ENCODE measurements at places on chromosomes 5 and 9.

DNA sequence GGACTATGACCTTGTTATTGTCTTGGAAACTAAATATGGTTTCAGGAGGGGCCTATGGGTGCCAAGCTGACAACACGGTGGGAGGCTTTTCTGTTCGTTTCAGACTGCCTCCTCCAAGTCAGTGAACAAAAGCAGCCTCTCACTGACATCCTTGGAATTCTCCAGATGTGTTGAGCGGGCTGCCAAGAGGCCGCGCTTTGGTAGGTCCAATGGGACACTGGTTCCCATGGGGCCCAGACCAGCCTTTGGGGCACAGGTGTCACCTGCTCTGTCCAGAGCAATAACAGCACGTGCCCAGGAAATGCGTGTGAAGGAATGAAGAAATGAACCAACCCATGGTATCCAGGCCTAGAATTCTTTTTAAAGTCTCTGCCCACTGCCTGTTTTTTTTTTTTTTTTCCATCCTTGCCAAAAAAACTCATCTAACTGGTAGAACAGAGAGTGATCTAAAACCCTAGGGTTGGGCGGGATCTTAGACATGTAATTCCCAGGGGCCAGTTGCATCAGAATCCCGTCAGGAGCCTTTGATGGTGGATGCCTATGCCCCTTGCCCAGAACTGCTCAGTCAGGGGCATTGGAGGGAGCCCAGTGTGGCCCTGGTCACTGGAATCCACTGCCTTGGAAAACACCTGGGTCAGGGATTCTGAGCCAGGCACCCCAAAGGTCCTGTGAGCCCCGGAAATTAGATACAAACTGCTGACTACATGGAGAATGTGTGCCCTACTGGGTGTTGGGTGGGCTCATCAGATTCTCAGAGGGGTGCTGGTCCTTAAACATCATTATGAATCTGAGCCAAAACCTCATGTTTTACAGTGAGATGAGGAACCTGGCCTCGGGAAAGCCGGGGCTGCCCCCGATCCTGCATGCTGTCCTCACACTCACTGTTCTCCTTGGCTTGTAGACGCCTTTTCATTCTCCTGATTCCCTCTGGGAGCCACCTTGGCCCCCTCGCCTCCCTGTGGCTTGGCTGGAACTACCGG lies 60.1 kb downstream of the GTF3C4 start:
- no peak for DNase-seq

- DNase-seq: no peak
Observed at GRCh38 chr9:95090023-95090791, 227.3 kb downstream of the FANCC start.

DNA sequence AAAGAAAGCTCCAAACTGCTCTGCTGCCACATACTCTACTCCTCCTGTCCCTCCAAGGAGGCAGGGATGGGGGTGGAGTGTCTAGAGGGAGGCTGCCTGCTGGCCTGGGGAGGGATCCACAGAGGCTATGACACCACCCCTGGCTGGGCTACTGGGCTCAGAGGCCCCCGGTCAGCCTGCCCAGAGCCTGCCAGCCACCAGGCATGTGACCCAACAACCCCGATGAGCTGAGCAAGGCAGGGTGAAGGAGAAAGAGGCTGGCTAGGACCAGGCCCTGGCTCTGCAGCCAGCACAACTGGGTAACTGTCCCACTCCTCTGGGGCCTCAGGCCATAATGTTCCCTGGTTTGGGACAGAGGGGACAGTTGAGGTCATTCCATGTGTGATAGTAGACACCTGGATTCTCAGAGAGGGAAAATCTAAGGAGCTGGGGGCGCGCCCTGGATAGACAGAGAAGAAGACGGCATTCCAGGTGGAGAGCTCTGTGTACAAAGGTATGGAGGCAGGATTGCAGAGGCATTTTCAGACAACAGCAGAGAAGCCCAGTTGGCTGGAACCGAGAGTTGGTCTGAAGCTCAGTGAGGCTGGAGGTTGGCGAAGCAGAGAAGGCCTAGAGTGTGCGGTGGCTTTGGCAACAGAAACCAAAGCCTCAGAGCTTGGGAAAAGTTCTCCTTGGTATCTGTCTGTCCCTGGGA lies 33.8 kb upstream of the IL17B start:
- DNase-seq: no peak

DNA sequence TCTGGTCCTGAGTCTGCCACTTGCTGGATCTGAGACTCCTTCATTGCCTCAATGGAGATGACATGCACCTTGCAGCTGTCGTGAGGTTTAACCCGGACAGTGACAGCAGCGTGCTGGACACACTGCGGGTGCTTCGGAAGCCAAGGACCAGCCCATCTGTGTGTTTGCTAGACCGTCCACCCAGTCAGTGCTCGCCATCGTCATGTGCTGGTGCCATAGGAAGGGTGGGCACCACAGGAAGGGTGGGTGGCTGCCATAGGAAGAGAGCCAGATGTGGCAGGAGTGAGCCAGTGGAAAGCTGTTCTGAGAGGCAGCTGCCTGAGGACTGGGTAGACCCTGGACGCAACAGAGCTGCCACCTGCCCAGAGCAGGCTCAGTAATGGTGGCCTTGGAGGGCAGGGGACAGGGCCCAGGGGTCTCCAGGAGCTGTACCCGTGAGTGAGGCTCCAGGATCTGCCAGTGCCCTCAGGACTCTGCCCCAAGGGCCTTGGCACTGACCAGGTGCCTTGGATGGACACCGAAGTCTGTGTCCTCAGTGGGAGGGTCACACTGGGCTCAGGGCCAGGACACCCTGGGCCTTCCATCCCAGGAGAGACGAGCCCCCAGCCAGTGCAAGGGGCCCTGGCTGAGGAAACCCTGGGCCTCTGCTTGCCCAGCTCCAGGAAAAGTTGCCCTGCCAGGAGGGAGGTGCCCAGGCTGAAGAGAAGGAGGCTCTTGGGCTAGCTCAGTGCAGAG lies 21.8 kb downstream of the FLT4 start:
- no peak for DNase-seq

- DNase-seq: no peak
Observed at GRCh38 chr5:148491793-148492184, 108.0 kb downstream of the FBXO38 start.

DNA sequence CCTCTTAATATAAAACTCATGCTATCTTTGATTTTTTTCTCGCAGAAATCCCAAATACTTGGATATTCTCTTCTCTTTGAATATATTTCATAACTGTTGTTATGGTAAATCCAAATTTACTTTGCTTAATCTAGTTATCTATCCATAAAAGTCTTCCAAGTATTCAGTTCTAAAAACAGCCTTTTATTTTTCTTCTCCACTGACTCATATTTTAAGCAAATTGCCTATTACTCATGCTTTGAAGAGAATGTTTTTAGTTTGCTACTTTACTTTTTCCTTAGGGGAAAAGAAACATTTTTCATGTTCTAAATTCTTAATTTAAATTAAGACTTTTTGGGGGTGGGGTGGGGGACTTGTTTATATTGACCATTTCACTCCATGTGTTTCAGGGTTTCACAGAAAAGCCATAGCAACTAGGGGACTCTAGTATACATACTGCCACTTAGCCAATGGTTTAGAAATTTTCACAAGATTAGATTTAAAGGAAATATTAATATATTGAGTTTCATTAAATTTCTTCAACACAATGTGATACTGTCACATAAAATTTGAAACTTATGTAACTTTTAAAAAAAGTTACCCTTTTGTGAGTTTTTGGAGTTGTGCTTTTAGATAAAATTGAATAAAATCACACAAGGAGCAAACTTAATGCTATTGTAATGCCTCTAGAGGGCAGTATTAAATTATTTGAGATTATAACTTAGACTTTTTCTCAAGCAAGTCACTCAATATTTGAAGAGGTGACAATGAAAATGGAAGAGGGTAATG lies 545.8 kb upstream of the ARRDC3 start:
- peak; percentile 24 for DNase-seq

GRCh38 chr5:7815892-7816534 lies 34.9 kb downstream of the CFAP90 start:
- no peak for DNase-seq

- no peak for DNase-seq
Observed at GRCh38 chr5:134247428-134248224, 21.8 kb upstream of the PPP2CA start.

DNA sequence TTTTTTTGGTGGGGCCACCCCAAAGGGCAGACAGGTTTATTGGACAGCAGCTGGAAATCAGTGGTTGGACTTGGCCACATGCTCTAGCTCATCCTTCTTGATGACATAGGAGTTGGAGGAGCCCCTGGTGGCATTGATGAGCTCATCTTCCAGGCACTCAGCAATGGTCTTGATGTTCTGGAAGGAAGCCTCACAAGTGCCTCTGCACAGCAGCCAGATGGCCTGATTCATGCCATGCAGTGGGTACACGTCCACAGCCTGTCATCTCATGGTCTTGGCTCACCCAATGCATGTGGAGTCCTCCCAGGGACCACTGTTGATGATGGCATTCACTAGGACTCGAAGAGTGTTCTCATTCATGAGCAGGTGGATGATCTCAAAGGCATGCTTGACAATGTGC lies 11.3 kb upstream of the RCL1 start:
- no peak for DNase-seq

- no peak for DNase-seq
Observed at GRCh38 chr5:93250424-93250823, 330.6 kb downstream of the NR2F1-AS1 start.

DNA sequence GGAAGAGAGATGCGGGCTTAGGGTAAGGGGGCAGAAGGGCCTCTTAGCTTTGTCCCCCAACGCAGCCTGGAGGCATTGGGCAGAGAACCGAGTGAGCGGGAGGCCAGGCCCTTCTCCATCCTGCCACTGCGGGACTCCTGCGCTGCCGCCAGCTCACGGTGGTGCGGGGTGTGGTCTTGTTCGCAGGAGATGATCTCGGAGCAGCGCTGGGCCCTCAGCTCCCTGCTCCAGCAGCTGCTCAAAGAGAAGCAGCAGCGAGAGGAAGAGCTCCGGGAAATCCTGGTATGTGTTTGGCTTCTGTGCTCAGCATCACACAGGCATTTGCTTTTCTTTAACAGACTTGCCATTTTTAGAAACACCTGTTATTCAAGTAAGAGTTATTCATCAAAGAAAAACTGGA lies 41.3 kb downstream of the LRSAM1 start:
- DNase-seq: no peak
